ENCODE measurements at places on chromosomes 3 and 15. TPM values are rescaled to one million over a fixed set of nuclear protein-coding genes. Genes with fewer than 3 reads are reported as not detected.

The OXTR gene
- polyA plus RNA-seq = 0.39 TPM

The FAM162A gene
- 50.4 TPM for polyA plus RNA-seq

The GOLGA6L24 gene
- polyA plus RNA-seq = not detected

The THRB gene
- polyA plus RNA-seq = 1.00 TPM

The TNFAIP8L3 gene
- polyA plus RNA-seq = 9.3 TPM

The TUSC7 gene
- polyA plus RNA-seq = not detected

The CA12 gene
- polyA plus RNA-seq = 0.02 TPM

The GALNT15 gene
- polyA plus RNA-seq = 6.7 TPM

The IL5RA gene
- 0.58 TPM for polyA plus RNA-seq

The TMEM39A gene
- polyA plus RNA-seq = 5.4 TPM

The CX3CR1 gene
- 0.35 TPM for polyA plus RNA-seq

The RBSN gene
- 4.2 TPM for polyA plus RNA-seq

The RETNLB gene
- polyA plus RNA-seq = not detected

DNA sequence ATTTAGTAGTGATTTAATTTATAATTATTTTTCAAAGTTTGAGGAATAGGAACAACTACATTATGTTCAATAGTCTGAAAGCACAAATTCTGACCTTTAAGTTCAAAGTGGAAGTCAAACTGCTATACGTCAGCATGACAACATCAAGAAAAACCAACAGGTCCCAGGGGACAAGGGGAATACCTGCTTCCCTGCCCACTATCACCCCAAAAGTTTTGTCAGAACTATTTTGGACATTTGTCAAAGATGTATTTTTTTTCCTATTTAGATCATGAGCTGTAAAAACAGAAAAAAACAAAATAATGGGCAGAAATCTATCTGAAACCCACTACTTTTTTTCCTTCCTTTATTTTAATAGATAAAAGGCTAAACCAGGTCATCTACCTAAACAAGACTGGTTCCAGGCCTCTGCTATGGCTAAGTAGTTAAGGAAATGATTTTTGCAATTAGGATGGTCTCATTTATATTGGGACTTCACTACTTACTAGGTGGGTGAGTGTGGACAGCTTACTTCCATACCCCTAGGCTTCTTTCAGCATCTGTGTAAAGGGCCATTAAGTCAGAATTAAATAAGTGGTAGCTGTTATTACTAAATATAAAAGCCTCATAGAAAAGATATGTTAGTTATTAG is 746.3 kb downstream of the FHIT start:
- DNase-seq = no peak

DNA sequence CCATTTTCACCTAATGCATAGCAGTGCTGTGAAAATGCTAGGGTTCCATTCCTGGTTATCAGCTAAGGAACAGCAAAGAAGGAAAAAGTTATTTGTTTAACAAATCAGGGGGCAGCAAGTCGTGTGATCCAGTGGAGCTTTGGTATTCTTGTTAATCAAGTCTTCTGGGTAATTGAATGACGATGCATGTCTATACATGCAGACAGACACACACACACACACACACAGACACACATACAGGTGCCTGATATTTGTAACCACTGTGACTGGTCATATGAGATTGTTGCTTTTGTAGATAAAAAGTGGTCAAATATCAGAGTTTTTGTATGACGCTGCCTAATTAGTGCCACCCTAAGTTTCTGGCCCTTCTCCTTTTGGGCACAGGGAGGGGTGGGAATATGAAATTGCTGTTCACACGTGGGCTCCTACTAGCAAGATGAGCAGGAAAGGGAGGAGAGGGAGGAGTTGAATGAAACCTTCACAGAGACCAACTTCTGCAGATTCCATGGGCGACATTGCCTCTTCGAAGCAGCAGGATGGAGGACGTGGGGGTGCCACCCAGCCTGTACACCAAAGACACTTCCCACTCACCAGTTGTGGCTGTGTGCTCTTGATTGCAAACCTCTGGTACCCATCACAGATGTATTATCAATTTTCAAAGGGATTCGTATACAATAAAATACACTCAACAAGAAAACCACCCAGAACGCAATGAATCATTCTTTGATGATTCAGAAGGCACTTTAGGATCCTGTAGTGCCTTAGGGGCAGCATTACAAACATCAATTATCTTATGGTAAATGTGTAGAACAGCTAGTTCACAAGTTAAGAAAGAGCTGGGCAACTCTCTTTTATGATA is 281.9 kb upstream of the ICE2 start:
- DNase-seq = no peak

GRCh38 chr3:60386306-60386705 is 864.9 kb downstream of the FHIT start:
- DNase-seq = no peak

DNA sequence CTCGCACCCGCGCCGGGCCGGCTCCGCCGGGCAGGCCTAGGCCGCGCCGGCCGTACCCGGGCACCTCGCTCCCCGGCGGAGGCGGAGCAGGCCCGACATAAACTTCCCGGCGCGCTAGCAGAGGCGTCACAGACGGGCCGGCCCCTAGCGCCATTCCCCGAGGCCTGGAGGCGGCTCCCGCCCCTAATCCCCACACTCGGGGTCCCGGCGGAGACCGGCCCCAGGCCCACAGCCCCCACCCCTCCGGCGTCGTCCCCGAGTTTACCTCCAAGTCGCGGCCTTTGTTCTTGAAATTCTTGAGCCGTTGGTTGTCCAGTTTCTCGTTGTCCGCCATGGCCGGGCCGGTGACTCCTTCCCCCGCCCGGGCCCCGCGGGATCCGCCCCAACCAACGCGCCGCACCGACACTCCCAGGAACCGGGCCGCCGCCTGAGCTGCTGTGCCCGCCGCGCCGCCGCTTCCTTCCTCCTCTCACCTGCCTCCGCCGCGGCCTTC is 376 bp downstream of the KPNA4 start:
- DNase-seq = peak; percentile 95

DNA sequence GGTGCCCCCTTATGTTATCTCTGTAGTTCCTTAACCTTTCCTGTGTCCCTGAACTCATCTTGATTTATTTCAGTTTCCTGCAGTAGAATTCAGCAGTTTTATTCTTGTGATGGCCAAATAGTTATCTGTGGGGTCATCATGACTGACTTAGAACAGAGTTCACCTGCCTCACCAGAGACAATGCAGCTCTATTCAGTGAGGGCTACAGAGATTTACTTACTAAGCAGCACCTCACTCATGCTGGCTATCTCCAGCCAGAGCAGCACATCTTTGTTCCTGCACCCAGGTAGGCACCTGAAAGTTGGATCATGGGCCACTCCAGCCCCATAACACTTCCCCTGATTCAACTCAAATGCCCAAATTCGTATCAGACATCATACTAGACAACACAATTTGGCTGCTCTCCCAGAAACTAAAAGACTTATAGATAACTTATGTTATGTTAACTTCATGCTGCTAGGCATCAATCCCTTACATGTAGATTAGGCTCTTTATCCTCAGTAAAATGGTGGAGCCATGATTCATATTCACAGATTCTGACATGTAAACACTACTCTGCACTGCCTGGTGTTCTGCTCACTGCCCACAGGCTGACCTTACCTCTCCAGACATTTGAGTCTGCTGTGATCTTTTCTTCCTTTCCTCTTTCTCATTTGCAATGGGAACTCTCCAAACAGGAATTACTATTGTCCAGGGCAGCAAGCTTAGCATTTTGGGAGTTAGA is 9.3 kb upstream of the GOLGB1 start:
- no peak for DNase-seq

GRCh38 chr3:123880998-123881561 is 3.1 kb downstream of the MYLK start:
- DNase-seq = no peak

GRCh38 chr3:104359546-104359945 is 1007.2 kb upstream of the ALCAM start:
- no peak for DNase-seq

- no peak for DNase-seq
These were observed 6.9 kb downstream of the KIF7 start for GRCh38 chr15:89648106-89649012.

GRCh38 chr3:127307112-127307835 is 19.4 kb upstream of the PRR20G start:
- no peak for DNase-seq

GRCh38 chr3:17579289-17580031 is 163.0 kb downstream of the TBC1D5 start:
- DNase-seq = no peak

- DNase-seq = no peak
These were observed 20.4 kb downstream of the GOLM2 start for GRCh38 chr15:44308889-44309288.

DNA sequence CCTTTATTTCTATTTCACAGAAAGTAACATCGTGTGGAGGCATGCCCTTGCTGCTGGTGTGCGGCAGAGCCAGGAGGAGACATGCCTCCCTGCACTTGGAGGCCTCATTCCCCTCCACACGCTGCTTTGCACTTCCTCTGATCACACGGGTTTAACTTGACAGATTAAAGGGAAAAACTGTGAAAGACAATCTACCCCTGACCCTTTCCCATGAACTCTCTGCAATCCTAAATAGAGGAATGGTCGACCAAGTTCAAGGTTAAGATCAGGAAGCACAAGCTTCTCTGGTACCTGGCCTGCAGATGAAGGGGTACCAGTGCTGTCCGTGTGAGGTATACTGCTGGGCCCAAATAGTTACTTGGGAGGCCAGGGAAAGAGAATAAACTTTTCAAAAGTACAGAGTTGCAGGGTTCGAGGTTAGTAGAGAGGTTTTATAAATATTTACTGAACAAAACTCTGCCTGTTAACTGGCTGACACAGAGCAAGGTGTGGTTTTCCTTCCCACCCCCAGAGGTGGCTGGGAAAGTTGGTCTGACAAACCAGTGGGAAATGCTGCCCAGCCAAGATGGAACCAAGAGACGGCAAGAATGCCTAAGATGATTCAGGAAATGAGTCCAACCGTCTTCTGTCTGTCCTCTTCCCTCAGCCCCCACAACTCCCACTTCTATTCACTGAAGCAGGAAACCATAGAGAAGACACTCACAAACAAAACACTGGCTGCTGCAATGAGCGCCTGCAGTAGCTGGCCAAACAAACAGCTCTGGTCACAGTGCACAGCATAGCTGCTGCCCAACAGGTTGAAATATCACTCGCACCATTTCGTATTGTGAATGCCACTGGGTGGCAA is 79.6 kb downstream of the IGF2BP2 start:
- DNase-seq = no peak

DNA sequence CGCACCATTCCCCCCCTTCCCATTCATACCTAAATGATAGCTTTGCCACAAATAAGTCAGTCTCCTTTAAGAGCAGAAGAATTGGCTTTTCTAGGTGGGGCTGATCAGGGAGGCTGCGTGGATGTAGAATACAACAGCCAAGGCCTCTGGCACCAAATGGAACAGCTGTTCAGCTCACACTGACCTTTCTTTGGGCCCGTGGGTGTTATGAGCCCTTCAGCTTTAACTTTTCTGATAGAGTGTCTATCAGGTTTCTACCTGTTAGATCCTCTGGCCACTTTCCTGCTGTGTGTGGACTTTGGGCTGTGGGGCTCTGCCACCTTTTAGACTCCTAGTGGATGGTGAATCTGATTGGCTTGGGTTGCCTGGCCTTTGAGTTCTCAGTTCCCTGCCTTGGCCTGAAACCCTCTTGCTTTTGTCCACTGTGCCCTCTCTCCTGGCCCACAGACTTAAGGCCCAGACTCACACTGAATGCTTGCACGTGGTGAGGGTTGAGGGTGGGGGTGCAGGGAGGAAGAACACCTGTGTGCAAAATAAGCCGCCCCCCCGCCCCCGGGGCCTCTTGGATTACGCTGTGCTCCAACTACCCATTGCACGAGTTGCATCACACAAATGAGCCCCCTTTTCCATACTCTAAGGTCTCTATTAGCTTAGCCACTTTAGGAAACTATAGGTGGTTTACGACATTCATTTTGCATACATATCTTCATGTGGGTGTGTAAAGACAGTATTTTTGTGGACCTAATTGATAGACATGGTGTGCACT is 1.3 kb upstream of the RFX7 start:
- peak; percentile 85 for DNase-seq

Data from spleen (tissue), 13 donors.